Cerebellar nuclear complex (tissue), 1 donor: ENCODE measurements at places on chromosomes 6 and 20.

GRCh38 chr20:58871533-58872102 lies 19.1 kb downstream of the GNAS start:
- no peak for DNase-seq

DNA sequence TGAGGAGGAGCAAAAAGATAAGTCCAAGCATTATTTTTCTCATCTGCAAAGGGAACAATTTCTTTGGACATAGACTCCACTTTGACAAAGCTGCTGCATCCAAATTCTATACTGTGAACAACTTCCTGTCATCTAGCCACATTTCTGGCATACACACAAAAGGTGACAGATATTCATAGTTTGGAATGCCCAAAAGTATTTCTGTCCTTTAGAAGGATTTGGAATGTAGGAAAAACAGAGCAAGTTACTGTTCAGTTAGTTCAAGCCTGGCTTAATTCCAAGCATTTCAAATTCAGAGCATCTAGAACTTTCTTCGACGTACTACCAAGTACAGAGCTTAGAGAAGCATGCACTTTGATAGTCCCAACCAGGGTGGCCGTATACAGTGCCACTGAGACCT lies 134.0 kb downstream of the PDE7B start:
- DNase-seq, result no peak

DNA sequence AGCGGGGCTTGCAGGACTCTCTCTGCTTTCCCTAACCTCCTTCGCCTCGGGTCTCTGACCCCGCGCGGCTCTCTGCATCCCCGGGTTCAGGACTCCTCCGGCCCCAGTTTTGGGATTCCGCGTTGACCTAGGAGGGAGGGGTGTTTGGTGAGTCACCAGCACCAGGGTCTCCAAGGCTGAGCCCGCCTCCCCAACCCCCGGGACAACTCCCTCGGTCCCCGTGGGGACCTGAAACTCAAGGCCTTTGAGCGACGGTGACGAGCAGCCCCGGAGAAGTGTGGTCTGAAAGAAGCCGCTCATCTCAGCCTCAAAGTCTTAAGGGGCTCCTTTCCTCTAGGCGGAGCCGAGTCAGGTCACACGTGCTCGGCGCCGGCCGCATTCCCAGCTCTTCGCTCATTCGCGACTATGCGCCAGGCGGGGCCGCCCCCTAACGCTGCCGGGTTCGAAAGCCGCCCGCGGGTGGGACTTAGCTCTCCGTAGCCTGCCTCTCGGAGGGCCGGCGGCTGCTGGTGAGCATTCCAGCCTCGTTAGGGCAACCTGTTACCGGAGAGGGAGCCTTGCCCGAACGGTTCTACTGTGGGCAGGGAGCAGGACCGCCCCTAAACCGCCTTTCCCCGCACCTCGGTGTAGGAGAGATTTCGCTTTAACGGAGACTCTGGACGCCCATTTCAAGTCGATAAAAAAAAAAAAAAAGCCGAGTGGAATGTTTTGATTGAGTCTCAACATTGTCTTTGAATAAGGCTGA lies 3.0 kb upstream of the PRDM13 start:
- no peak for DNase-seq

GRCh38 chr6:41894366-41895299 lies 542 bp downstream of the USP49 start:
- DNase-seq, result no peak

DNA sequence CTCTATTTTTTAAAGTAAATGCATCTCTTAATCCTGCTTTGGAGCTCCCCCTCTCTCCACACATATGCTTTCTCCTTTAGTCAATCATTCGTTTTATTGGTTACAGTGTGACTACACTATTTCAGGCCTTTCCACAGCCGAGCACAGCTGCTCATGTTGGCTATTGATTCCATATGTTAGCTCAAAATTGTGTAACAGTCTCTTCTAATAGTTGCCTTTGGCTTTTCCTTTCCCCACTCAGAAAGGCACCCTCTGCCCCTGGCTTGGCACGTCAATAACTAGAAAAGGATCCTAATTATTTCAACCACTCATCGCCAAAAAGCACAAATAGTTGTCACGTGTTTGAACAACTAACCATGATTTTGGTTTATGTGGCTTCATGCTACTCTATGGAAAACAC lies 410.3 kb upstream of the SLC35B3 start:
- no peak for DNase-seq

- DNase-seq, result no peak
Observed at GRCh38 chr6:91299544-91300491, 712.9 kb upstream of the MAP3K7 start.

DNA sequence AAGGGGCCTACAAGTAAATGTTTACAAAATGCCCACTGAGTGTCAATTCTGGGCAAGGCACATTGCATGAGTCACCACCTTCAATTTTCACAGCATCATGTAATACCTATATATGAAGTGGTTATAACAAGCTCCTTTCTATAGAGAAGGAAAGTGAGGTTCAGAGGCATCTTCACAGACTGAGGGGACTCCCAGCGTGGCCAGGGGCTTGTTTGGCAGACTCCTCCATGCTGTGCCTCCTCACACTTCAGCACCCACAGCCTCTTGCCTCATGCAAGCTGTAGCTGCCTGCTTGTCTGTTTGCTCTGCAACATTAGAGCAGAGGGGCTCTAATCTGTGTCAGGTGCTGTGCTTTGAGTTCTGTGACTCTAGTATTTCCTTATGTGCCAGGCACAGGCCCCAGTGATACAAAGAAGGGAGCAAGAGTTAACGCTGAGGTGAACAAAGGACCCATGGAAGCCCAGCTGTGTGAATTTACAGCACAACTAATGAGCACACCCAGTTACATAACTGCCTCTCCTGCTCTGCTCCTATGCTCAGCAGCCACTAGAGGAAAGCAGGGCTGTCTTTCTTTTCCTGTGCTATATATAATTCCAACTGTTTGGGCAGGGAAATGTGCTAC lies 72.3 kb downstream of the ZHX3 start:
- peak; percentile 58 for DNase-seq

DNA sequence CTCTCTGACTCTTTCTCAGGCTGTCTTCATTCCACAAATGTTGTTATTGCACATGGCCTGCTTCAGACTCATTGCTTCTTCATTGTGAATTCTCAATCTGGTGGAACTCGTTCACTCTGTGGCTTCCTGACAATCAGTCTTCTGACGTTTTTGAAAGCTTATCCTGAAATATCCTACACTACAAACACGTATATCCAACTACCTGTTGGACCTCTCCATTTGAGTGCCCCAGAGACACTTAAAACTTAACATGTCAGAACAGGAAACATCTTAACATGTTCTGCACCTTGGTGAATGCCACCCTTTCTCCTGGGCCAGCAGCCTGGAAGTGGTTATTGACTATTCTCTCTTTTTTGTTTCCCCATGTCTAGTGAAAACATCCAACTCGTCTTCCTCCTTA lies 50.8 kb downstream of the AIG1 start:
- no peak for DNase-seq

DNA sequence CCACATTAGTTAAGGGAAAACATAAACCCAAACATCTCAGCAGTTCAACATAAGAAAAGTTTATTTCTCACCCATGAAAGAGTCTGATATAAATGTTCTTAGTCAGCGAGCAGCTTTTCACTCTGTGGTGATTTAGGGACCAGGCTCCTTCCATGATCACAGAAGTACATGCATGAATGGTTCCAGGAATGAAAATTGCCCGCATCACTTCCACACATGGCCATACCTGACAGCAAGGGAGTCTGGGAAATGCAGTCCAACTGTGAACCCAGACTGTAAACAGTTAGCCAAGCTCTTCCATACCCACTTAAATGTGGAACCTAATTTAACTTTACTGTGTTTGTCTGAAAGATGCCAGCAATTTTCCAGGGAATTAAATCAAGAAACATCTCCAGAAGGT lies 353.9 kb downstream of the HACE1 start:
- DNase-seq, result no peak
